ENCODE measurements at places on chromosomes 1 and 21.
A peak's percentile ranks its signal among the peaks of the same experiment; 100 is the strongest.

- DNase-seq: no peak
These were observed 82.1 kb downstream of the PRDM2 start for GRCh38 chr1:13781907-13782633.

DNA sequence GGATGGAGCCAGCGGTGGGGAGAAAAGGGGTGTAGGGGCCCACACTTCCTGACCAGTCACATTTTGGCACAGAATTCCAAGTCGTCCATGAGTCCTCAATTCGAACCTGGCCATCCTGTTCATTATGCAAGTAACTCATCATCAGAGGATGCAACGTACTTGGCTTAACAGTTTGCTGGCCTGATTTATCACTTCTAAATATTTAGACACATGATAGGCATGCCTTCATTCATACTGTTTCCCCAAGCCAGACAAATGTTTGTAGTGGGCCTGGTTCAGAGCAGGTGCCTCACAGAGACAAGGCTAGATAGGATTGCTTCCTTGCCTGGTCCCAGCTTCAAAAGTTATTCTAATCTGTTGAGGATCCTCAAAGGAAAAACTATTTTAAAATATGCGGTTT lies 66.7 kb downstream of the WLS start:
- DNase-seq: no peak

- no peak for DNase-seq
These were observed 26.5 kb downstream of the CD53 start for GRCh38 chr1:110899458-110899843.

- DNase-seq: no peak
These were observed 22.3 kb downstream of the PRDM16 start for GRCh38 chr1:3091334-3091733.

GRCh38 chr1:81424061-81424460 lies 376.7 kb upstream of the ADGRL2 start:
- DNase-seq: no peak

DNA sequence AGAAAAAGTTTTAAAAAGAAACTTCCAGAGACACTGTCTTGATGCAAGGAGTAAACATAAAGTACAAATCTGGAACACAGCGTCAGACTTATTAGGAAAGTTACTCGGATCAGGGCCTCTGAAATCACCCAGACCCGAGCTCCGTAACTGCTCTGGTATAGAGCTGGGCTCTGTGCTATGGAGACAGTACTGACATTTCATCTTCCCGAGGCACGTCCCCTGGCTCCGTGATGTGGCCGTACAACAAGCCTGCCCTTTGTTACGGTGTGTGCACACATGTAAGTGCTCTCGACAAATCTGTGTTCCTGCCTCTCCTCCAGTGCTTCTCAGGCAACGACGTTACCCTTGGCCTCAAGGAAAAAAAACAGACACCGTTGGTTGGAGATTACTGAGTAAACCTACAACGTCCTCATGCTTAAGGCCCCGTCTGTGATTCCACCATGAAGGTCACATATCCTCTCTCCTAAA lies 107.0 kb upstream of the IRF2BP2 start:
- DNase-seq: no peak

- peak; percentile 55 for DNase-seq
These were observed 8.1 kb upstream of the LEFTY1 start for GRCh38 chr1:225896937-225897549.

DNA sequence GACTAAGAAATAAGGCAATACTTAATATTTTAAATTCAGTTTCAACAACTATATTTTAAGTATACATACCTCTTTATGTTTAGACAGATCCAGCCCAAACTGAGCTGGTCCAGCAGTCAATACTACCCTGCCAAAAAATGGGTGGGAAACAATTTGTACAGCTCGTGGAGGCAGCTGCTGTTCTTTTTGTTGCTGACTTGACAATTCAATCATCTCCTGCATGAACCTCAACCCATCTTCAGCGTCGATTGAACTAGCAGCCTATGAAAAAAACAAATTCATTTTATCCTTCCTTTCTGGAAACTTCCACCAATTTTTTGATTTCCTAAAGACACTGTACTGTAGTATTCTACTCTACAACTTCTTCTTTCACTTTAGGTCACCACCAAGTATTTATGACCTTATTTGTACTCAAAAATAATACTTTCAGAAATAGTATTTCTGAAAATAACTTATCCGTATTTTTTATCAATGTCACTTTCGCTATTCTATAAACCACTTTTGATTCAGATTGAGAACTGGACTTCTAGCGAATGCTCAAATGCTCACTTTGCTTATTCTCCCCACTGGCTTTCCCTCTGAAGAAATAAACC lies 46.5 kb downstream of the EDEM3 start:
- DNase-seq: no peak

GRCh38 chr1:94725566-94725965 lies 94.6 kb upstream of the SLC44A3 start:
- no peak for DNase-seq

DNA sequence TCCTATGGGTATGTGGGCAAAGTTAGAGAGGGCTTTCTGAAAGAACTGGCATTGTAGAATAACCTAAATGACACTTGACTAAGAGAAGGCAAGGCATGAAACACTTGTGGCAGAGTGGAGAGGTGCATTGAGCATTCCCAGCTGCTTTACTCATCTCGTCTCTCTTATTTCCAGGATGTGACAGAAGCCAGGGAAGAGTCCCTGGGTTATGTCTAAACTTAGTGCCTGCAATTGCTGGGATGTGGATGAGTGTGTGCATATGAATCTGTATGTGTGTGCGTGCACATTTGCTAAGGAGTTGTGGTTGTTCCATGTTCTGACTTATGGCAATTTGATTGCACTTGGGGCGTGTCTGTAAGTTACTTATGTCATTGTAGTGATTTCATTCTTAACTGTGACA lies 1326.5 kb upstream of the B3GALT2 start:
- no peak for DNase-seq

GRCh38 chr1:212457740-212458338 lies 25.1 kb downstream of the NENF start:
- DNase-seq: peak; percentile 6

- DNase-seq: no peak
These were observed 36.6 kb upstream of the POU2F1 start for GRCh38 chr1:167184081-167184480.

- no peak for DNase-seq
These were observed 183.7 kb upstream of the ZC3H12A start for GRCh38 chr1:37290718-37291117.

- no peak for DNase-seq
These were observed 15.6 kb upstream of the PIGM start for GRCh38 chr1:160047111-160047991.

DNA sequence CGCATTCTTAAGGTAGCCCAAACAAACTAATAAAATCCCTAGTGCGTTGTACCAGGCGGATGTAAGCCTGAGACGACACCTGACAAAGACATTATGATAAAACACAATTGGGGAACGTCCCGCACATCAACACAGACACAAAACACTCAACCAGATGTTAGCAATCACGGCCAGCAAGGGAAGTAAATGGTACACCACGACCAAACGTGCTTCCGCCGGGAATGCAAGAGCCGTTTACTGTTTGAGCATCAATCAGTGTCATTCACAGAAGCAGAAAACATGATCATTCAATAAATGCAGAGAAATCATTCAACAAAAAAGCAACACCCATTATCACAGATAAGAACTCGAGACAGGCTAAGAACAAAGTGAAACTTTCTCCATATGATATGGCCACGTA lies 49.4 kb upstream of the COL18A1 start:
- no peak for DNase-seq

GRCh38 chr1:235714205-235714897 lies 64.8 kb upstream of the GNG4 start:
- DNase-seq: no peak

- DNase-seq: no peak
These were observed 223.1 kb upstream of the PKN2 start for GRCh38 chr1:88461007-88461406.

All from activated effector memory CD4-positive, alpha-beta T cell treated with Interleukin-2 at 50 U/mL for 16 hours (primary cell).